ENCODE measurements at places on chromosomes 1 and 21.

DNA sequence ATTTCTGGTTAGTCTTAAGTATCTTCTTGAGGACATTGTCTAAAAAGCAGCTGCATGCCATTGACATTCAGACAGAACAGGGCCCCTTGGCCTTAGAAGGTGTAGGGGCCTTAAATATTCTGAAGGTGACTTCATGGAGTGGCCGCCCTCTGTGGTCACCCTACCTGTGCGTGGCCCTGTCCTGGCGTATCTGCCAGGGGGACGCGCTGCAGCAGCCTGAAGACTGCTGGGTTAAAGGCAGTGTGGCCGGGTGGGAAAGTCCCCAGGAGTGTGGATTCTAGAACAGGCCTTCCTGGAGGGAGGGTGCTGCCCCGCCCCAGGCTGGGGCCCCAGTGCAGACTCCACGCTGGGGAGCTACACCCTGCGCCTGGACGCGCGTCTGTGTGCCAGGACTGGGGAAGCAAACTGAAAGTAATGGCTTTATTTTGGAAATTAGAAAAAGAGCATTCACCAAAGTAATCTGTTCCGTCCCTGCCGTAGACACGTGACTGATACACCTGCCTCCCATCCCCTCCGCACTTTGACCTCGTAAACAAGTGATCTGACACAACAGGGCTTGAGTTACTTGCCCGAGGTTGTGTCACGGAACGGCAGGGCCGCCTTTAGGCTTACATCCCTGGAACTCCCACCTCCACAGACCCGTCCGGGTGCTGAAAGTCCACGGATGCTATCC lies 1.8 kb downstream of the AGPAT3 start:
- no peak for DNase-seq

- no peak for DNase-seq
Observed at GRCh38 chr1:181398544-181398943, 84.8 kb upstream of the CACNA1E start.

- DNase-seq, result no peak
Observed at GRCh38 chr1:196897158-196897828, 9.4 kb downstream of the CFHR4 start.

DNA sequence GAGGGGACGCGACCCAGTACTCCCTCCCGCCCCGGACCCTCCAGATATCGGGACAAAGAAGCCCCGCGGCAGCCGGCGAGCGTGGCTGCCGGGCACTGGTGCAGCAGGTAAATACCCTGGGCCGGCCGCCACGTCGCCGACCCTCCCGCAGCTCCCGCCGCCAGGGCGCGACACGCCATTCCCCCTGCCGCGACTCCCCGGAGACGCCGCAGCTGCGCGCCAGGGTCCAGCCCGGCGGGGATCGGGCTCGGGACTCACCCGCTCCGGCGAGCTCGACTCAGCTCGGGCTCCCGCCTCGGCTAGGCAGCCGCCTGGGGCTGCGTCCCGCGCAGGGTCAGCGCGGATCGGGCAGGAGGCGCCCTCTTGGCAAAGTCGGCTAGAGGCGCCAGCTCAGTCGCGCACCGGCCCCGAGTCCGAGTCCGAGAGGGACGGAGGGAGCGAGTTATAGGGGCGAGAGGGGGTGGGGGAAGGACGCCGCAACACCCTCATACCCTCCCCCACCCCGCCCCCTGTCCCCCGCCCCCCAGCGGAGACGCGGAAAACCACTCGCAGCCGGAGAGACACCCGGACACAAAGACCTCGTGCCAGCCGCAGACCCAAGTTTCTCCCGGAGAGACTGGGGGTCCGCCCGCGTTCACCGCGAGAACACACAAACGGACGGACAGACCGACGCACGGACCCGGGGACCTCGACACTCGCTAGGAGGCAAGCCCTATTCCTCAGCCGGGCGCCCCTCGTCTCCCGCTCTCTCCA lies 985 bp downstream of the SYT6 start:
- peak; percentile 21 for DNase-seq

- no peak for DNase-seq
Observed at GRCh38 chr1:238951809-238952208, 434.6 kb upstream of the CHRM3 start.

Measured in NCI-H1092 treated with DMSO at 0.1 percent for 48 hours (cell line).